Breast epithelium (tissue), 4 donors: ENCODE measurements at places on chromosomes 1 and 21. TPM values are rescaled to one million over a fixed set of nuclear protein-coding genes. Genes with fewer than 3 reads are reported as not detected.

DNA sequence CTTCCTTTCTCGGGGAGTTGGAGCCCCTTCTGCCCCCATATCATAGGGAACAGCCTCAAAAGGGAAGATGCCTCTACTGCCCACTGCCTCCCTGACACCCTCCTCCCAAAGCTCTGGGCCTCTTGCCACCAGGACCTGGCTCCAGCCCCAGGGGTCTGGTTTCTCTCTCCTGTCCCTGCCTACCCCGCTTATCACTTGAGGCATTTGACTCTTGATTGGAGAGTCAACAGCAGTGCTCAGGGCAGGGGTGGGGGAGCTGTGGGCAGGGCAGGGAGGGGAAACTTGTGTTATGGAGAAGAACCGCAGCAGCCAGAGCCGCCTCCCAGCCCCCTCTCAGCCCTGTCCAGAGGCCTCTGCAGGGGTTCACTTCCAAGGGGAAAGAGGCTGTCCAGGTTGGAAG, 573 bp downstream of the TRIM63 start:
- no peak for DNase-seq

GRCh38 chr1:154624746-154625643, 17.0 kb upstream of the ADAR start:
- no peak for DNase-seq

- no peak for DNase-seq
These were observed 7.6 kb downstream of the EPHX4 start for GRCh38 chr1:92037400-92037799.

DNA sequence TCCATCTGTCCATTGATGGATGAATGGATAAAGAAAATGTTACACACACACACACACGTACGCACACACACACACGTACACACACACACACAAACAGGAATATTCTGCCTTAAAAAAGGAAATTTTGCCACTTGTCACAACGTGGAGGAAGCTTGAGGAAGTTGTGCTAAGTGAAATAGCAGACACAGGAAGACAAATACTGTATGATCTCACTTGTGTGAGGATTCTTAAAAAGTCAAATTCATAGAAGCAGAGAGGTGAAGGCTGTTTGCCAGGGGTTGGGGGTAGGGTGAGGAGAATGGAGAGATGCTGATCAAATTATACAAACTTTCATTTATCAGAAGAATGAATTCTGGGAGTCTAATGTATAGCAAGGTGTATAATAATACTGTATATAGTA, 73.2 kb downstream of the KIF14 start:
- DNase-seq: no peak

The AIRE gene
- total RNA-seq: not detected
